ENCODE measurements at places on chromosomes 2 and 18.
A peak's percentile ranks its signal among the peaks of the same experiment; 100 is the strongest.

DNA sequence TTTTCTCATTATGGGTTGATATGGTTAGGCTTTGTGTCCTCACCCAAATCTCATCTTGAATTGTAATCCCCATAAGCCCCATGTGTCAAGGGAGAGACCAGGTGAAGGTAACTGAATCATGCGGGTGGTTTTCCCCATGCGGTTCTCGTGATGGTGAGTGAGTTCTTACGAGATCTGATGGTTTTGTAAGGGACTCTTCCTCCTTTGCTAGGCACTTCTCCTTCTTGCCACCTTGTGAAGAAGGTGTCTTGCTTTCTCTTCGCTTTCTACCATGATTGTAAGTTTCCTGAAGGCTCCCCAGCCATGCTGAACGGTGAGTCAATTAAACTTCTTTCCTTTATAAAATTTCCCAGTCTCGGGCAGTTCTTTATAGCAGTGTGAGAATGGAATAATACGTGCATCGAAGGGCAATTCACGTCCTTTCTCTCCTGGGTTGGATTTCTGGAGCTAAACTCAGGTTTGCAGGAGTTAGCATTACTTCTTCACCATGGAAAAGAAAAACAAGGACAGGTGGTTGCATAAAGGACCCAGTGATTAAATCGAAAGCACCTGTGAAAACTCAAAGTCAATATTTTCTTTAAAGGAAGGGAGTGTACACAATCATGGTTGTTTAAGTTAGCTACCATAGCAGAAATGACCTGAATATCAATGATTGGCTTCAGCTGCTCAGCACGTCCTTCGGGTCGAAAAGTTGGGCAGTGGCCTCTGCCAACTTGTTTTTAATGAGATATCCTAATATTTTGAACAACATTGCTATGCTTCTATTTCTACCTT, 54.1 kb downstream of the CDC42EP3 start:
- no peak for DNase-seq

GRCh38 chr2:32865399-32866068, 81.2 kb upstream of the LTBP1 start:
- DNase-seq = peak; percentile 78

GRCh38 chr18:54742659-54743604, 85.3 kb upstream of the RAB27B start:
- peak; percentile 100 for DNase-seq

GRCh38 chr18:79375441-79376154, 20.1 kb upstream of the NFATC1 start:
- no peak for DNase-seq

GRCh38 chr2:145040433-145040832, 520.5 kb upstream of the ZEB2 start:
- DNase-seq = peak; percentile 59

GRCh38 chr2:30981096-30981495, 157.1 kb downstream of the GALNT14 start:
- no peak for DNase-seq

DNA sequence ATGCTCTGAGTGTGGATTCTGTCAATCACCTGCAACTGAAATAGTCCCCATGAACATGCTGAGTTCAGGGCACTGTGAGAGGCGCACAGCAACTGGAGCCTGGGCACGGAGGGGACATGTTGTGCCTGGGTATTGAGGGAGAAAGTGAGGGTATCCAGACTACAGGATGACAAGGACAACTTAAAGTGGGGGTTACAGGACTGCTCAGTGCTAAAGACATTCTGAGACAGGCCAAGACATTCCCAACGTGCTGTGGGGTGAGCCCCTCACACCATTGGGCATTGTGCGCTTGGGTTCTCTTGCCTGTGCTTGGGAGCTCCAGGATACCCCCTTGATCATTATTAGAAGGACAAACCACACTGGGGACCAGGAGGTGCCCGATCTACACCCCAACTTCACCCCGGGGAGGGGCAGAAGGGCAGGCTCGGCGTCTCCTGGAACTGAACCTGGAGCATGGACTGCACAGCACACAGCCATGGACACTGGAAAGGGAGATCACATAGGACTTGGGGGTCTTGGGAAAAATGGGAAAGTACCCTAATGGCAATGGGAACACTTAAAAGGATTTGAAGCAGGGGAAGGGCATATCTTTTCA, 72.5 kb upstream of the HDAC4 start:
- DNase-seq = no peak

DNA sequence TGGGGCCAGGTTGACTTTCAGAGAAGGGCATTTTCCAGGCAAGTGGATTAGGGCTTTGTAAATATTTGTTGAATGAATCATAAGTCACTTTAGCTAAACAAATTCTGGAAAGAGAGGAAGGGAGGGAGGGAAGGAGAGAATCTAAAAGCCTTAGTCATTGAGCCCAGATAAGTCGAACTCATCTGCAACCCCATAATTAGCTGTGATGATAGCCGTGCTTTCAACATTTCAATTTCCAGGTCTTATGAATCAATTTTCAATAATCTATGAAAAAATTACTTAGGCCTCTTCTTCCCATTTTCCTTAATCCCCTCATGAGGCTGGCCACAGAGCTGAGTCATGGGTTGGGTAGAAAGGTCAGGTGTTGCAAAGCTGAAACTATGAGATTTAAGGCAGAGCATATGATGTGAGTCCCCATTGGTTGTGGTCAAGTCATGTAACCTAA, 111.9 kb upstream of the MAPRE2 start:
- peak; percentile 68 for DNase-seq

DNA sequence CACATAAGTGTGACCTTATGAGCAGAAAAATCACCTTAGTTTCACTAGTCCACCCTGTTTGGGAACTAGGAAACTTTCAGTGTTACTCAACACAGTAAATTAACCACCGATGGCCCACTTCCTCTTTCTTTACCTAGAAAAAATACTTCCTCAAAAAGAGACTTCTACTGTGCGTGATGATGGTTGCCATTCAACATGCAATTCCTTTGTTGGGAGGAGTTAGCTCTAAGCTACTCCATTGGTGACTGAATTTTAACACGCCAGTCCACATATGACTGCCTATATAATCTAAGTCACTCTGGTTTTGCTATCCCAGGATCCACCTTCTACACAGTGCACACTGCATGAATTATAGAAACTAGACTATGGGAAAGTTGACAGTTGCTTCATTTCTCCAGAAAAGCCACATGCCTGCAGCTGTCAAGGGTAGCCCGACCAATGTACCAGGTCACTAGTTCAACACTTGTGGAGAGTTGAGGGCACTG, 47.8 kb upstream of the REG3G start:
- no peak for DNase-seq

GRCh38 chr2:132795220-132795619, 125.2 kb upstream of the LYPD1 start:
- DNase-seq = no peak

GRCh38 chr2:186256540-186256939, 229.5 kb upstream of the ZC3H15 start:
- peak; percentile 66 for DNase-seq

DNA sequence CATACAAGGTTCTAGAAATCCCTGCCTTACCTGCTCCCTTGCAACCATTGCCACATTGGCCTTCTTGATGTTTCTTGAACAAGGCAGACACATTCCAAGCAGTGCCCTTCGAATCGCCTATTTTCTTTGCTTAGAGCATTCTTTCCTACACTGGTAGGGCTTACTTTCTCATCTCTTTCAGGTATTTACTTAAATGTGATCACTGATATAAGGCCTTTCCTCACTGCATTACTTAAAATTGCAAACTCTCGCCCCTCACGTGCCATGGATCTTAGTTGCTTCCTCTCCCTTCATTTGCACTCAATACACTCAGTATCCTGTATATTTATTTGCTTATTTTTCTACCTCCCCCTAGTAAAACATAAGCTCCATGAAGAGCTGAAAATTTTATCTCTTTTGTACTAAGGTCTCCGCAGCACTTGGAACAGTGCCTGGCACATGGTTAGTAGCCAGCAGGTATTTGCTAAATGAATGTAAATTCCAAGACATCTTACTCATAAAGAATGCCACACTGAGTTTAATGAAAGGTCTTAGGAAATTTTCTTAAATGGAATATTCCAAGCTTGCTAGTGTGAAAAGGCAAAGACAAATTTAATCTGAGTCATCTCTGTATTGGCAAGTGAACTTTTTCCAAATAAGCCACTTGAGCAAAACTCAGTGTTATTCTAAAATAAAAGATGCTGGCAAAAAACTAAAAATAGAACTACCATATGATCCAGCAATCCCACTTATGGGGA, 42.4 kb upstream of the FIGN start:
- peak; percentile 87 for DNase-seq

GRCh38 chr18:62569081-62569655, 46.3 kb downstream of the ZCCHC2 start:
- DNase-seq = no peak

DNA sequence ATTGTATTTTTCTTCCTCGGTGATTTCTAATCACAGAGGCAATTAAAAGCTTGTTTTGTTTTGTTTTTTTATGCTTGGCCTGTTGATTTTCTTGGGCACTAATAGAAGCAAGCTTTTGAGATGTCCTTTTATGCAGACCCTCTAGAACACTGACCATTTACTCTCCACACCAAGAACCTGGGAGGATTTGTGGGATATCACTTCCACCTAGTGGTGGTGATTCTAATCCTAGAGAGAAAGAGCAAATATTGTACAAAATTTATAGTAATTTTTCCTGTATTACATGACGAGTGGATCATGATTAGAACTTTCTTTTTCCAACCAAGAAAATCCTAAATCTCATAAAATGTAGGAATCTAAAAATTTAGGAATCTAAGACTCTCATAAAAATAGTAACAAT, 23.4 kb downstream of the NEMP2 start:
- DNase-seq = peak; percentile 75

GRCh38 chr18:57727952-57728807, 74.9 kb downstream of the ATP8B1 start:
- peak; percentile 55 for DNase-seq

GRCh38 chr2:192960945-192961344, 766.2 kb upstream of the TMEFF2 start:
- DNase-seq = no peak

GRCh38 chr18:3952031-3952430, 502.1 kb downstream of the TGIF1 start:
- DNase-seq = no peak

GRCh38 chr2:234091883-234092282, 41.4 kb downstream of the SPP2 start:
- DNase-seq = no peak

DNA sequence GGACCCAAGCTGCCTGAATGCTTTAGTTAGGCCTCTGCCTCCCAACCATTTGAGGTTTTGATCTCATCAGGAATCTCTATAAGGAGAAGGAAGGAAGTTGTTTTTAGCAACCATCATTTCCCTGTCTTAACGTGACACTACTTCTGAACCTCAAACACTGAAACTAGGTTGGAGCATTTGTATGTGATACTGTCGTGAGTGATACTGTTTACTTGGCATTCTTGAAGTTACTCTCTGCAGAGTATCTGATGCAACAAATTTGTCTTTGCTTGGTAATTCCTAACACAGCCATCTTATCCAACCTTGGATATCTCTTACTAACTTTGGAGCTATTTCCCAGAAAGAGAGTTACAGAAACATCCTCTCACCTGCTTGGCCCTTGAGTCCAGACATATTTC, 22.1 kb downstream of the TTLL4 start:
- no peak for DNase-seq

- no peak for DNase-seq
These were observed 3.8 kb downstream of the SLC66A3 start for GRCh38 chr2:11158916-11159573.

DNA sequence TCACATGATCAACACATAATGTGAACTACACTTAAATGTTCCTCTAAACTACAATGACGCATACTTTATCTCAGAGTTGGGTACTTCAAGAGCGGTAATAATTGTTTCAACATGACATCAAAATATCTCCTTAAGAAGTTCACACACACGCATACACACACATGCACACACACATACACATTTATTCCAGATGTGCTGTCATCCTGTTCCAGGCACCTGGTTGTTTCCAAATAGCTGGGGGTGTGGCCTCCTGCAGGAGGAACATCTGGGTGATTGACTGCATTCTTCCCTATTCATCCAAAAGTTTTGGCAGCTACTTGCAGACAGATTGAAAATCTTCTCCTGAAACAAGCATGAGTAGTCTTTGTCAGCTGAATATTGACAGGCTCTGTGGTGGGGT, 37.9 kb upstream of the PIK3C3 start:
- peak; percentile 21 for DNase-seq

DNA sequence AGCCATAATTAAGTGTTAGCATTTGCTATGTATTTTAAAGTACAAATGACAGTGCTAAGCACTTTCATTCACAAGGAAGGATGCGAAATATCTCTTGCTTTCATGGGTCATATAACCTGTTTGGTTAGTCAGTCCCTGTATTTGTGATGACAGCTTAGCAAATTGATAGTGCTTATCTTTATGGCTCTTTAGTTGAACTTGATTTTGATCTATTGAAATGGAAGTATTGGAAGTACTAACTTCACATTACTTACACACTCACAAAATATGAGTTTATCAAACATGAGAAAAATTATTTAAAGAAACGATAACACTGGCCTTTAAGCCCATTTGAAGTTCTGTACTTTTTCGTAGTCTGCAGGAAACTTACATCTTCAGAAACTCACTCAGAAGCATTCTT, 97.4 kb upstream of the NEUROD1 start:
- no peak for DNase-seq

GRCh38 chr18:62437235-62438017, 85.4 kb upstream of the ZCCHC2 start:
- DNase-seq = peak; percentile 89

DNA sequence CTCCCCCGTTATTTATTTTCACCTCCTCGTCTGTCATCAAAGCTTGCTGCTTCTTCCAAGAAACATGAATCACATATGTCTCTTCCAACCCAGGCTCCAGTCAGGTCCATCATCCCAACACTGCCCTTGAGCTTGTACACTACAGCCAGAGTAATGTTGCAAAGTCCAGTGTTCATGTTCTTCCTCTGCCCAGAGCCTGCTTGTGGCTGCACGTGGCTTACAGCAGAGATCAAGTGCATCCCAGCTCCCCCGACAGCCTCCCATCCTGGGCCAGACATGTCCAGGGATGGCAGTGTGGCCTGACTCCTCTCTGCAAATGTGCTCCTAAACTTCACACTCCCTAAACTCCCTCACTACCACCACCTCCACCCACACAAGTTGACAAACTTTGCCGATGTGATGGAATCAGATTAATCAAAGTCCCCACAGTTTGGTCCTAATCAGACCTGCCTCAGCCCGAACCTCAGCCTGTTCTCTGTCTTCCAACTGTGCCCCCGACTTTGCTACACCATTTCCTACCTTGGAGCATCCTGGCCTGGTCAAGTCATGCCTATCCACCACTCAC, 54.2 kb upstream of the MAPRE3 start:
- DNase-seq = no peak

DNA sequence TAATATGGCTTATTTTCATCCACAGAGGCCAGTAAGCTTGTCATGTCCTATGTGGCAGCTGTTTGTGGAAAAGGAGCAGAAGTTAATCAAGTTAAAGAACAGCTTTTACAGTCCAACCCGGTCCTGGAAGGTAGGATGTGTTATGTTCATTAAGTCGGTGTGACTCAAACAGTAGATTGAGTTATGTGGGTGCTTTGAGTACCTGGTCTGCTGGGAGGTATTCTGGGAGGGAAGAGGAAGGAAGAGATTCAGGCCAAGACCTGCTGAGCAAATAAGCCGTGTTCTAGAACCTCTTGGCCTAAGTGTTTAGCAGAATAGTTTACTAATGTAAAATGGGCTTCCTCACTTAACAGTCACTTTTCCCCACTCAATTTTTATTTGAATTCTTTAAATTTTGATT, 96.2 kb downstream of the MYO1B start:
- DNase-seq = no peak
